ENCODE measurements at places on chromosomes 6 and 20.

GRCh38 chr20:47795214-47795907 is 10.1 kb upstream of the SULF2 start:
- DNase-seq, result no peak

DNA sequence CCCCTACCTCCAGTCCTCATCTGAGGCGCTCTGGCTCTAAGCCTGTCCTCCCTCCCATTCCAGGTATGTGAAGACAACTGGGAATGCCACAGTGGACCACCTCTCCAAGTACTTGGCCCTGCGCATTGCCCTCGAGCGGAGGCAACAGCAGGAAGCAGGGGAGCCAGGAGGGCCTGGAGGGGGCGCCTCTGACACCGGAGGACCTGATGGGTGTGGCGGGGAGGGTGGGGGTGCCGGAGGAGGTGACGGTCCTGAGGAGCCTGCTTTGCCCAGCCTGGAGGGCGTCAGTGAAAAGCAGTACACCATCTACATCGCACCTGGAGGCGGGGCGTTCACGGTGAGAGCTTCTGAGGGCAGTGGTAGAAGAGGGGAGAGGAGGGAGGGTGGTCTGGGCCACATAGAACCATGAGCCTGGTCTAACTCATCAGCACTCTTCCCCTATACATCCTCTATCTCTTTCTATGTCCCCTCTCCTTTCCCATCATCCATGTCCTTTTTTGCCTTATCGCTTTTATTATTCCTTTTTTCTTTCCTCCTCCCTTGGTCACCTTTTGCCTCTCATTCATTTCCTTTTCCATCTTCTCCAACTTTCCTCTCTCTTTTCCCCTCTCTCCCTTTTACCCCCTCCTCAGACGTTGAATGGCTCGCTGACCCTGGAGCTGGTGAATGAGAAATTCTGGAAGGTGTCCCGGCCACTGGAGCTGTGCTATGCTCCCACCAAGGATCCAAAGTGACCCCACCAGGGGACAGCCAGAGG is 3.5 kb downstream of the RING1 start:
- DNase-seq, result no peak

- no peak for DNase-seq
Observed at GRCh38 chr20:51600950-51601349, 58.4 kb upstream of the NFATC2 start.

GRCh38 chr6:112145080-112145573 is 57.7 kb downstream of the FAM229B start:
- no peak for DNase-seq

- no peak for DNase-seq
Observed at GRCh38 chr6:148179786-148180185, 162.9 kb upstream of the SASH1 start.

DNA sequence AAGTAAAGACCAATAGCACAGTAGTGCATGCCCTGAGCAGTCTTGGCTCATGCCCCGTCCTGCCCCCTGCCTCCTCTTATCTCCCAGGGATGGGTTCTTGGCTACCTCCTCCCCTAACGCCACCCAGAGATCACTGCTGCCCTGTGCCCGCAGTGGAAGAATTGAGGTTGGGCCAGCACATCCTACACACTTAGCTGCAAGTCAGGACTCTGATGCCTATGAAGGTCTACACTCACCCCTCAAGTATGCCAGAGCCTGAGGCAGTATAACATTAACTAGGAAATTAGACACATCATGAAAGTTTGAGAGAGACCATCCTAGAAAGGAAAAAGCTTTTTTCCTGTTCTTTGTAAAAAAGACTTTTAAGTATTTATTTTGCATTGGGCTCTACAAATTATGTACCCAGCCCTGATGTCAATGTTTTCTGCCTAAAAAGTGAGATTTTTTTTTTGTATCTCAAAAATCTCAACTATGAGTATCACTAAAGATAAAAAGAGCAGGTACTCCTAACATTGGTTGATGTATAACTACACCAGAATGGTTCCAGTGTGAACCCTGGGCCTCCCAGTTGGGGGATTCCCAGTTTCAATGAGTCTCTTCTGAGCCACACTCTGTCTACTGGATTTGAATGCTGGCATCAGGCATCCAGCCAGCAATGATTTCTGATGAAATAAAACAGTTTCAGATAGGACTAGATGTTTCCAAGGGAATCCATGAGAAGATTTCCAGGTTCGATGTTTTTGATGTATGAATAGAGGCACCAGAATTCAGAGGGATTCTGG is 115.4 kb downstream of the ISM1 start:
- no peak for DNase-seq

DNA sequence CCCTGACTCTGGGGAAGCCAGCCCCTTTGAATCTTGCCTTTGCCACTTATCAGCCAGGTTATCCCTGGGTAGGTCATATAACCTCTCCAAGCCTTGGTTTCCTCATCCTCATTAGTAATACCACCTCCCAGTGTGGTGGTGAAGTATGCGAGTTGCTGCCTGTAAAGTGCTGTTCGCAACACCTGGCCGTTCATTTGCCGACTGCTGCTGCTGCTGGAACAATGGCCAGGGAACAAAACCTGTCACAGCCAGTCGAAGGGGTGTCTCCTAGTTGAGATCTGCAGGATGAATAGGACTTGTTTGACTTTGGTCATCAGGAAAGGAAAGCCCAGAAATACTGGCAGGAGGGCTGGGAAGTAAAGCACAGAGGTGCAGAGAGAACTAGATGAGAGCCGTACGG is 6.1 kb downstream of the MANBAL start:
- no peak for DNase-seq

DNA sequence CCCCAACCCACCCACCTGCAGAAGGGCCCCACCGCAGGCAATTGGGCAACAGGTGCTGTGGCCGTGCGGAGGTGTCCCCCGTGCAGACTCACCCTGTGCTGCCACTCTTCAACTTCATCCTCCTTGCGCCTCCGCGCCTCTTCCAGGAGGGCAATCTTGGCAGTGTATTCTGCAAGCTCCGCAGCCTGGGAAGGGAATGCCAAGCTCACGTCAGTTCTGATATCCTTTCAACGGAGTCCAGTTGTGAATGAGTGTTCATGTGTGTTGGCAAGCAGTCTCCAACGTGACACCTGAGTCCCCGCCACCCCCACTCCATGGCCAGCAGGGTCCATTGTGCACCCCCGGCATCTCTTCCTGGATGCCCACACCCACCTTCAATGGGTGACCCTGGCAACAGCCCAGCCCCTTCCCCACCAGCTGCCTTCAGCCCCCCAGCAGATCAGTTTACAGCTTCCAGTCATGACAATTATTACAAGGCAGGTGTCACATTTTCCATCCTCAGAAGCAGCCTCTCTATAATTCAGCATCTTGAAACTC is 49.9 kb downstream of the EZR start:
- no peak for DNase-seq

- DNase-seq, result peak; percentile 38
Observed at GRCh38 chr20:1324598-1325172, 4.3 kb downstream of the SDCBP2 start.

DNA sequence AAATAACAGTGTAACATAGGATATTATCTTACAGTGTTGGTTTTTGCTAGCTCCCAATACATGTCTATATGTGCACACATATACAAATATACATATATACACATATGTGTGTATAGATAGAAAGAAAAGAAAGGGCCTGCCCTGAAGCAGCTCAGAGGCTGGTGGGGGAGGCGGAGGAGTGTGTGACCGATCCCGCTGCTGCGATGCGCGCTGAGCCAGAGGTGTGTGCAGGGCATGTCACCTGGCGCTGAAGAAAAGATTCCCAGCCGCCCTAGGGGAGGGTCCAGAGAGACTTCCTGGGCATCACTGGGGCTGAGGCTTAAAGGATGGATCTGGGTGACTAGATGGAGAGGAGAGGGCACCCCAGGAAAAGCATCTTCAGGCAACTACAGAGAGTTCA is 110.2 kb downstream of the FAM50B start:
- DNase-seq, result no peak

- DNase-seq, result no peak
Observed at GRCh38 chr6:16491666-16492313, 253.4 kb downstream of the GMPR start.

DNA sequence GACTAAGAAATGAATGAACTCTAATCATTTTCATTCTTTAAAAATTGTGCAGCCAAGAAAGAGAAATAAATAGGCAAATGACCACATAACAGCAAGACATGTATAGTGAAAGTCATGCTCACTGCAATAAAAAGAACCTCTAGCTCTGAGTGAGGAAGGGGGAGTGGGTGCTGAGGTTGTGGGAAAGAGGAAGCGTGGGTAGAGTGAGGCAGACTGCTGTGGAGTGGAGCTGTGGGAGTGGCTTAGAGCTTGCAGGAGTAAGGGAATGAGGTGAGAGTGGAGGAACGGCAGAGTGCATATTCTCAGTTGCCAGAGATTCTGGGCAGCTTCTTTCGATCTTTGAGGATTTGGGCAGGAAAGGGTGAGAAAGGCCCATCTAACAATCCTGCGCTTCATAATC is 10.4 kb downstream of the DEFB129 start:
- peak; percentile 95 for DNase-seq

Data from inflammatory macrophage (primary cell).